ENCODE measurements at places on chromosomes 7 and 10.

- no peak for DNase-seq
Measured at GRCh38 chr7:27697861-27698430, 35.3 kb upstream of the HIBADH start.

- DNase-seq = no peak
Measured at GRCh38 chr7:106285855-106286492, 1.2 kb upstream of the NAMPT start.

- DNase-seq = no peak
Measured at GRCh38 chr7:8214244-8214824, 47.6 kb downstream of the ICA1 start.

- no peak for DNase-seq
Measured at GRCh38 chr7:25770670-25771069, 381.3 kb upstream of the NFE2L3 start.

GRCh38 chr10:111440501-111440900 is 363.7 kb downstream of the ADRA2A start:
- no peak for DNase-seq

DNA sequence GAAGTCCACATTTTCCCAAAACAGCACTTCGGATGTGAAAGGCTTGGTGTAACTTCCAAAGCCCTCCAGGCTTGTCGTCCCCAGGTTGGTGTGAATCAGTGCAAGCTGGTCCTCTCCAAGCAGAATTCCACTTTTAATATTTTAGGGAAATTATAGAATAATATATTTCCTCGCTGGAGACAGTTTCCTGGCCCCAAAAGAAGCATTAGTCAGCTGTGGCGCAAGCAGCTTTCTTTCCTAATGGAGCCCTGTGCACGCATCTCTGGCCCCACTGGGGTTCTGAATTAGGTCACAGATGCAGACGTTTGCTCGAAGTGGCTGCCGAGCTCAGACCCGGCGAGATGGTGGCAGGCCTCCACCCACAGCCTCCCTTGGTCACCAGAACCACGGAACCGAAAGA is 33.3 kb upstream of the MNX1 start:
- DNase-seq = no peak

DNA sequence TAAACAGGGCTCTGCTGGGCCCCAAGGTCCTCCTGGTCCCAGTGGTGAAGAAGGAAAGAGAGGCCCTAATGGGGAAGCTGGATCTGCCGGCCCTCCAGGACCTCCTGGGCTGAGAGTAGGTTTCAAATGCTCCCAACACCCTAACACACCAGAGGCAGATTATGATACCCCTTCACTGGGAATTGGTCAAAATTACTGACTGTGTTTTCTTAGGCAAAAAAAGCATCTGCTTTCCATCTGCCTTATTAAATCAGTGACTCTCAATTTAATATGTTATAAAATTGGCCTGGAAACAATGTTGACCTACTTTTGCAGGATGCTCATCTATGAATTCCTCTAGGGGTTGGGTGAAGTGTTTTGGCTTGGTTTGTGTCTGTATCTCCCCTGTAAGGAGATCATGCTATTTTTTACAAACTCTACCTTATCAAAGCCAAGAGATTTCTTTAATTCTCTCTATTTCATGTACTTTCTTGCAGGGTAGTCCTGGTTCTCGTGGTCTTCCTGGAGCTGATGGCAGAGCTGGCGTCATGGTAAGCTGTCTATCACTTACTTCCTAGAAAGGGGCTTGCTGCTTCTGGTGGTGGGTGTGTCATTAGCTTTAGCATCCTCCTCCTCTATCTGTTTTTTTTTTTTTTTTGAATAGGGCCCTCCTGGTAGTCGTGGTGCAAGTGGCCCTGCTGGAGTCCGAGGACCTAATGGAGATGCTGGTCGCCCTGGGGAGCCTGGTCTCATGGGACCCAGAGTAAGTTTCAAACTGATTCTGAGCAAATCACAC is 15.9 kb downstream of the COL1A2 start:
- no peak for DNase-seq

DNA sequence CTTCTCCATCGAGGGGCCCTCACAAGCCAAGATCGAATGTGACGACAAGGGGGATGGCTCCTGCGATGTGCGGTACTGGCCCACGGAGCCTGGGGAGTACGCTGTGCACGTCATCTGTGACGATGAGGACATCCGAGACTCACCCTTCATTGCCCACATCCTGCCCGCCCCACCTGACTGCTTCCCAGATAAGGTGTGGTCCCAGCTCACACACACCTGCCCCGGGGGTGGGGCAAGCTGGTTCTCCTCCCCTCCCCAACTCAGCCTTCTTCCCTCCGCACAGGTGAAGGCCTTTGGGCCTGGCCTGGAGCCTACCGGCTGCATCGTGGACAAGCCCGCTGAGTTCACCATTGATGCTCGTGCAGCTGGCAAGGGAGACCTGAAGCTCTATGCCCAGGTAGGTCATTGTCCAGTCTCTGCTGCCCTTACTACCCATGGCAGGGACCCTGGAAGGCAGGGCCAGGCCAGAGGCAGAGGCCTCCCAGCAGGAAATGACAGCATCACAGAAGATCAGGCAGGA is 11.0 kb downstream of the FLNC start:
- DNase-seq = no peak

GRCh38 chr10:119409906-119410305 is 132.6 kb downstream of the RGS10 start:
- DNase-seq = no peak

GRCh38 chr7:104894726-104895521 is 119.1 kb upstream of the KMT2E start:
- DNase-seq = no peak

DNA sequence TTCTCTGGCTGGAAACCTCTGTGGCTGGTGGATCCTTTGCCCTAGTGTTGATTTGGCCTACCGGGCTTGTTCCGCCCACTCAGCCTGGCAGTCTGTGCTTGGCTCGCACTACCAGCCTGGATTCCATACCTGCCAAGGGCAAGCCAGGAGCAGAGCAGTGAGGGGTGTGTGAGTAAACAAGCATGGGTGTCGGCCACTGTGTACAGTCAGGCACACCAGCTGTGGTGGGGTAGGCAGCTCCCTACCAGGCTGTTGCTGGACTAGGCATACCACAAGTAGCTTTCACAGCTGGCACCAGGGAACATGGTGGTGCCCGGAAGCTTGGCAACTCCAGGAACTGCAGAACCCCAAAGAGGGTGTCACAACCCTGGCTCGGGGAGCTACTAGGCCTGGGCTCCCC is 942.9 kb upstream of the LRRN3 start:
- no peak for DNase-seq

GRCh38 chr10:23522345-23522744 is 83.5 kb downstream of the OTUD1 start:
- DNase-seq = no peak

DNA sequence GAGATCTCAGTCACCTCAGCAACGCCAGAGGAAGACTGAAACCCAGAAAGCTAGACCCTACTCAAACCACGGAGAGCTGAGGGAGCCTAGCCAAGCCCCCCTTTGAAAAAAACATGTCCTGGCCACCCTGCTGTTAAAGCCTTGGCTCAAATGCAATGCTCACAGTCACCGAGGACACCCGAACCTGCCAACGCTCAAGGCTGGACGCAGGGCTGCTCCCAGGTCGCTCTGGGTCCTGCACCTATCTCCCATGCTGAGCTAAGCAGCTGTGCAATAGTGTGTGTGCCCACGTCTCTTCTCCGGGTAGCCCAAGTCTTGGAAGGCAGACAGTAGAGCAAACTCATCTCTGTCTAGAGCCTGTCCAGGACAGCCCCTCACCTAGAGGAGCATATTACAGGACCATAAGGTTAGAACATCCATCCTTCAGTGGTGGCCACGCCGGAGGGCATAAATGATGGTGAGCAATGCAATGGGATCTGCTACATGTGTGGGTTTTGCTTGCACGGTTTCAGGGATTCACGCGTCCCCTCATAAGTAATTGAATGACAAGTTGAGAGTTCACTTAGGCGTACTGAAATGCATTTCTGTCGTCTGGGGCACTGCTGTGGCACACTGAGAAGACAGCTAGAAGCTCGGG is 94.2 kb upstream of the DDC start:
- no peak for DNase-seq

- DNase-seq = no peak
Measured at GRCh38 chr10:70597856-70598815, 4.4 kb downstream of the PRF1 start.

GRCh38 chr10:81655986-81656385 is 219.0 kb upstream of the NRG3 start:
- no peak for DNase-seq

DNA sequence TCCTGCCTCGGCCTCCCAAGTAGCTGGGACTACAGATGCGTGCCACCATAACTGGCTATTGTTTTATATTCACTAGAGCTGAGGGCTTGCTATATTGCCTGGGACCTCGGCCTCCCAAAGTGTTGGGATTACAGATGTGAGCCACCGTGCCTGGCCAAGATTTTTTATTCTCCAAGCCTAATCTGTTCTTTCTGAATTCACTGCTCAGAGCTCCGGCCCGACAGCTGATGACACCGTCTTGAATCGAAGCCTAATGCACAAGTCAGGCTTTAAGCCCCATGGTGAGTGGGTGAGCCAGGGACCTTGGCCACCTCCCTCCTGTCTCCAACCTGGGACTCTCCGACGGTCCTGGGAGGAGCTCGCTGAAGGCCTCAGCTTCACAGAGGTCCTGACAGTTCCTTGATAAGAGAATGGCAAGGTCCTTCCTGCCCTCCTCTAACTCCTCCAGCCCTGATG is 338.9 kb downstream of the WDR37 start:
- no peak for DNase-seq

GRCh38 chr7:115007751-115008150 is 85.9 kb downstream of the MDFIC start:
- DNase-seq = no peak

- DNase-seq = no peak
Measured at GRCh38 chr7:121076350-121077164, 88.0 kb downstream of the CPED1 start.

GRCh38 chr7:112869111-112869774 is 79.0 kb upstream of the TMEM168 start:
- peak; percentile 15 for DNase-seq

- no peak for DNase-seq
Measured at GRCh38 chr10:660970-661596, 28.4 kb downstream of the DIP2C start.

GRCh38 chr10:47026301-47027107 is 115.3 kb downstream of the PTPN20 start:
- DNase-seq = no peak

DNA sequence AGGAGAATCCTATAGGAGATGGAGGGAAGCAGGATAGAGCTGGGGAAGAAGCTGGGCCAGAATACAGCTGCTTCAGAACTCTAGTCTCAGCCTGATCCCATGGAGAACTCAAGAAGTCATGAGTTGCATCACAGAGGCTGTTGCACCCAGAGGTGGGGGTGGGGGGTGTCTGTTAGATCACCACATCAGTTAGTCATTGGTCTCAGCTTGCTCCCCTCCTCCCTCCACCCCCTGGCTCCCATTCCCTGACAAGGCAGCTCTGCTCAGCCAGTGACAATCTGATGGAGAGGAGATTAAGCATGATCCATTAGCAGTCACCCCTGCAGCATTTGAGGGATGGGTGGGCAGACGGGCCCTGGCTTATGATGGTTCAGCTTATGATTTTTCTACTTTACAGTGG is 58.4 kb upstream of the FGL2 start:
- no peak for DNase-seq

DNA sequence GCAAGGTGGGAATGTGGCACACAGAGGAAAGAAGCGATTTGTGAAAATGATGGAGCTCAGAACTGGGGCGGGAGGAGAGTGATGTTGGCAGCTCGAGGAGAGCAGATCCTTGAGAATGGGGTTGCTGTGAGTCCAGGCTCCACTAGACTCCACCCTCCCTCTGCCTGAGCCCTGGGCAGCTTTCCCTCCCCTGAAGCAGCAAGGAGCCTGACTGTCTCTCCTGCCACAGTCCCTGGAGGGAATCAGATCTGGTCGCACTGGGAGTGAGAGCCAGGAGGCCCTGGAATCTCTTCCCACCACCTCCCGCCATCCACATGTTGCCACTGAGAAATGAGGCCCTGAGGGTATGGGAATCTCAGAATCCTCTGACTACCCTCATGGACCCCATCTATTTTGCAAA is 362.7 kb downstream of the PLXNA4 start:
- no peak for DNase-seq

- DNase-seq = no peak
Measured at GRCh38 chr10:24255881-24256311, 47.0 kb downstream of the KIAA1217 start.

DNA sequence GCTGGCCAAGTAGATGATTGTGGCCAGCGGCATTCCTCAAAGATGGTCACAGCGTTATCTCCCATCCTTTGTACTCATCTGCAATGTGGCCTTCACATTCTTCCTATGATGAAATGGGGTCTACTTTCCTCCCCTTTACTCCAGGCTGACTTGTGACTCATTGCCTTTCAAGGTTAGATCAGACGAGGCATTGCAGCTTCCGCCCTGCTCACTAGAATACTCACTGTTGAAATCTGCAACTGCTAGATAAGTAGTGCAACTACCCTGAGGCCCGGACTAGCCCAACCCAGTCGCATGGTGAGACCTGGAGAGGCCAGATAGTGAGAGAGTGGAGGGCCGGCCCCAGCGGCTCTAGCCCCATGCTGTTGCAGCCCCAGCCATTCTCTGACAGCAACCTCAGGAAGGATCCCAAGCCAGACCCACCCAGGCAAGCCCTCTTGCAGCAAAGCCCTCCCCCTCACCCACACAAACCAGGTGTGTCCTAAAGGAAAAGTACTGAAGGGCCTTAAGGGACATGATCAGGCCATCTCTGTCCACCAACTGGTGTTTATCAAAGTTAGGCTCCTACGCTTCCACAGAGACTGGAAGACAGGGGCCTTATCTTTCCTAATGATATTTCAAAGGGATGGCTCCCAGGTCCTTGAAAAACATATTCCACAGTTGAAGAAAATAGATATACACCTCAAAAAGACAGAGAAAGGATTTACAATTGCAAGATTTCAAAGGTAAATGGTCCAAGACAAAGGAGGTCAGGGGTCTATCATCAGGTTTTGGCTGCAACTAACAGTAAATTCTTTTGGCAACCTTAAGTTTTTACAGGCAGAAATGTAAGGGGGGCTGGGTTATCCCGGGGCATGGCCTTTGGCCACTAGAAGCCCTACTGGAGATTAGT is 107.2 kb upstream of the TRIM24 start:
- no peak for DNase-seq

DNA sequence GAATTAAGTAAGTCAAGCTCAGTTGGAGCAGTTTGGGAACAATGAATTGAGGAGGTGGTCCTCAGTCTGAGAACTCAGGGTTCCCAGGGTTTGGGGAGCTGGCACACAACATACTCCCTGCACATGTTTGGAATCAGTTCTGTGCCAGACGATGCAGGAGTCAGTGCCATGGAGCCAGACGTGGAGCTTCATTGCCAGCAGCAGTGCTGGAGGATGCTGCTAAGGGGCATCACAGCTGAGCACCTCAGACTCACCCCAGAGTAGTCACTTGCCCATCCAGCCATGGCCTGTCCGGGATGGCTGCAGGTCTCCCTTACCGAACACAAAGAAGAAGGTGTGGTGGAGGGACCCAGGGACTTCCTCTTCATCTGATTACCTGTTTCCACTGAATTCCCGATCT is 7.9 kb downstream of the GIMAP5 start:
- no peak for DNase-seq

GRCh38 chr7:33796538-33796937 is 108.8 kb upstream of the BMPER start:
- no peak for DNase-seq

GRCh38 chr7:128919881-128920799 is 9.6 kb upstream of the KCP start:
- no peak for DNase-seq

GRCh38 chr10:71494476-71494875 is 97.8 kb downstream of the CDH23 start:
- no peak for DNase-seq
